ENCODE measurements at places on chromosomes 13 and 19.

GRCh38 chr19:40623403-40624251 lies 22.5 kb downstream of the LTBP4 start:
- DNase-seq = peak; percentile 96

DNA sequence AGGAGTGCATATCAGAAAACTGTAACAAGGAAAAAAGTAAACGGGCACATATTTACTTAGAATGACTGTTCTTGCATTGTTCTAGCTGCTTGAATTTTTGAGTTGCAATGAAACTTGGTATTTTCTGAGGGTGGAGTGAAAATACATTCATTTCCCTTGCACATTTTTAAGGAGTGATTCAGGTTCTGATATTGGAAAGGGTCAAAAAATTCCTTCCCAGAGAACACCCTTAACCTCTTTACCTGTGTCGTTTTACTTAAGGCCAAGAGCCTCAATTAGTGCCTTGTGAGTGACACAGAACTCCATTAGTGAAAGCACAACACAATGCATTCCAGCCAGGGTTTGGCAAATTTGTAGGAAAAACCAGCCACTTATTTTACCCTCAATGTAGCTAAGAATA lies 2.3 kb downstream of the ITGBL1 start:
- DNase-seq = no peak

GRCh38 chr19:49895566-49896297 lies 955 bp downstream of the IL4I1 start:
- DNase-seq = no peak

GRCh38 chr19:13637664-13638063 lies 126.7 kb upstream of the MRI1 start:
- DNase-seq = no peak

- no peak for DNase-seq
Measured at GRCh38 chr13:40402931-40403431, 263.5 kb downstream of the FOXO1 start.

DNA sequence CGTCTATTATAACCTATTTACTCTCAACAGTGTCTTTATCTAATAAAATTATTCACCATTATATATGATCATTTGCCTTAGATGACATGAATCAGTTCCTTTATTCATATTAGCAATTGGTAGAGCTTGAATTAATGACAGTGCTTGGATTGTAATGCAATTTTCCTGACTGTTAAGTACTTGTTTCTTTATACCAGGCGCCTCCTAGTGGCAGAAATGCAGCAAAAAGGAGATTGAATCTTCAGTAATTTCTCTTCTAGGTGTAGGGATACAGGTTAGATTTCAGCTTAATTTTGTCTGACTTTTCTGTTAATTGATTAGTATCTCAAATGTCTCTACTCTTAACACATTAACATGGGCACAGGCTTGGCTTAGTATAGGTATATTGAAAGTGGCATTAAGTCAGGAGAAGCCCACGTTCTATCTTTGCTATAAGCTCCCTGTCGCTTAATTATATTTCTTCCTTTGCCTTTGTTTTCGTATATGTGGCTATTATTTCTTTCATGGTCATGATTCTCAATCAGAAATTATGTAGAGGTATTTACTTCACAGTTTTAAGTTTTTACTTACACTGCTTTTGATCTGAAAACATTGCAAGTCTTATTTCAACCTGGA lies 9.1 kb upstream of the LHFPL6 start:
- peak; percentile 82 for DNase-seq

- no peak for DNase-seq
Measured at GRCh38 chr19:43441716-43442115, 23.7 kb downstream of the LYPD3 start.

GRCh38 chr13:30376426-30377311 lies 45.6 kb upstream of the UBE2L5 start:
- DNase-seq = no peak

GRCh38 chr13:95535243-95535642 lies 17.3 kb upstream of the CLDN10 start:
- DNase-seq = peak; percentile 41

DNA sequence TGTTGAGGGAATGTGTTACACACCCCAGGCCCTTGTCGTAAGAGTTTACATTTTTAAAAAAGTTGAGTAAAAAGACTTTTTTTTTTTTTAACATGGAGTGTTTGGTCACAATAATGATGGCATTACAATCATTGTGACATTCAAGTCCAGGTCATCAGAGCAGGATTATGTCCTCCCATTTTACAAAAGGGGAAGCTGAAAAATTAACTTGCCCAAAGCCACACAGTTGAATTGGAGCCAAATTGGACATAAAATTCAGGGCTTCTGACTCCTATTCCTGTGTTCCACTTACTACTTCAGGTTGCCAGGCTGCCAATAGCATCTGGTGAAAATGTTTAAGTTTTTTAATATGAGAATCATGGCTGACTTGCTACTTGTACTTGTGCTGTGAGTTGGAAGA lies 49.3 kb downstream of the DLEU7 start:
- no peak for DNase-seq

GRCh38 chr19:10420444-10421239 lies at the start of gene PDE4A:
Gene PDE4A, plus strand, starts transcription at chr19:10420538. Its CDS starts 227 bp downstream, at chr19:10420765.
- DNase-seq = peak; percentile 63

- no peak for DNase-seq
Measured at GRCh38 chr19:46480415-46480814, 9.1 kb upstream of the PNMA8A start.

- peak; percentile 25 for DNase-seq
Measured at GRCh38 chr19:858868-859843, at the start of gene CFD. Gene CFD, plus strand, starts transcription at chr19:859664. Its CDS starts 26 bp downstream, at chr19:859690.

- no peak for DNase-seq
Measured at GRCh38 chr13:24709186-24709913, 29.1 kb downstream of the ATP12A start.

DNA sequence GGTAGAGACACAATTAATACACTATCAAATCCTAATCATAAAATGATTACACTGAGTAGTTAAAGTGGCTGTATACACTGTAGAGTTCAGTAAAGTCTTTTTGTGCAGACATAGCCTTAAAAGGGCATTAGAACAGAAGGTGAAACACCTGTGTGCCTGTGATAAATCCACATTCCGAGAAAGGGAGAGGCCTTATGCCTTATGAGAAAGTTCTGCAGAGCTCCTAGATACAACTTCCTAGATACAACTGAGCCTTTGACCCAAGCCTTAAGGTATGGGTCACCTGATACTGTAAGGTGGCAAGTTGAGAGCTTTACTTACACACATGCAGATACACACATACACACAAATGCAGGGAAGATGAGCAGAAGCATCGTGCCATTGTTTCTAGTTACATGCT lies 6.3 kb downstream of the SERP2 start:
- no peak for DNase-seq

DNA sequence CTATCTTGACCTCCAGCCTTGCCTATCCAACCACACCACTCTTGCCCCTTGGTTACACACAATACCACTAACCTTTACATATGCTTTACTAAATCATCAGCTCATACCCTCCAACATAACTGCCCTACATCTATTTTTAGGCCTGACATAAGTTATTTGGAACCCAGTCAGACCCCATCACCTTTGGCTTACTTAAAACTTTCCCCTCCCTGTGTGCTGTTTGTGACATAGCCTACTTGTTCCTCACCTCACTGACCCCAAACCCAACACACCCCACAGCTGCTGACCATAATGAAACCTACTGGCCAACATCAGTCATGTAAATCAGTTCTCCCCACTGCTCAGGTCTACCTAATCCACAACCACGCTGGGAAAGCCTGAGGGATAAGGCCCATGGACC lies 4.9 kb downstream of the ZNF266 start:
- no peak for DNase-seq

- DNase-seq = no peak
Measured at GRCh38 chr19:30227012-30227621, 145.1 kb upstream of the ZNF536 start.

- peak; percentile 78 for DNase-seq
Measured at GRCh38 chr19:33293255-33294057, 8.9 kb downstream of the CEBPA start.

GRCh38 chr19:33316541-33317264 lies 14.4 kb upstream of the CEBPA start:
- no peak for DNase-seq

DNA sequence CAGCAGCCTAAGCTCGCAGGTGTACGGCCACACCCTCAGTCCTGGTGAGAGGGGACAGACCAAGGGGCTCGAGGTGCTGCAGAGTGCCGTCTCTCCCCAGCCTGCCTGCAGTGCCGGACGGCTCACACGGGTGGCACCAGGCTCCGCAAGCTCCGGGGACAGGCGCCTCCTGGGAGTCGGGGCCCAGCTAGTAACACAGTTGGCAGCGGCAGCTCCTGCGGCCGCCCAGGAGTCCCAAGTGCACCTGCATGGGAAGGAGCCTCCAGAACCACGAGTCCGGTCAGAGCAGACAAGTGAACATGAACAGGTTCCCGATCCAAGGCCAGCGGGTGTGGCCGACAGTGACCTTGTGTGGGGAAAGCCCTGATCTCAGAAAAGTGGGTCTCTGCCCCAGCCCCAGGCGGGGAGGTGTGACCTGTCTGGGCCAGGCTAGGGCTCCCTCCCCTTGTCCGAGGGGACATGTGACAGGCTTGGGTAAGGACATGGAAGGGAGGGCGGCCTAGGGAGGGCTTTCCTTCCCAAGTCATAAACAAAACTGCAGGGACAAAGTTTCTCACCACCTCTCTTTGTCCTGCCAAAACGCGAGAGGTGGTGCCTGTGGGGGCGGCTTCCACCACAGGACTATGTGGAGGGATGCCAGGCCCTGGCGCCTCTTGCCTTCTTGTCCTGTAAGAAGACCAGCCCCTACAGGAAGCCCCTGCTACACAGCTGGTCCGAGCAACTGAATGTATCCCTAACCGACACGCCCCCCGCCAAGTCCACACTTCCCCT lies 46.5 kb downstream of the MLLT1 start:
- no peak for DNase-seq

GRCh38 chr19:17719730-17720400 lies 585 bp downstream of the MAP1S start:
- peak; percentile 67 for DNase-seq

DNA sequence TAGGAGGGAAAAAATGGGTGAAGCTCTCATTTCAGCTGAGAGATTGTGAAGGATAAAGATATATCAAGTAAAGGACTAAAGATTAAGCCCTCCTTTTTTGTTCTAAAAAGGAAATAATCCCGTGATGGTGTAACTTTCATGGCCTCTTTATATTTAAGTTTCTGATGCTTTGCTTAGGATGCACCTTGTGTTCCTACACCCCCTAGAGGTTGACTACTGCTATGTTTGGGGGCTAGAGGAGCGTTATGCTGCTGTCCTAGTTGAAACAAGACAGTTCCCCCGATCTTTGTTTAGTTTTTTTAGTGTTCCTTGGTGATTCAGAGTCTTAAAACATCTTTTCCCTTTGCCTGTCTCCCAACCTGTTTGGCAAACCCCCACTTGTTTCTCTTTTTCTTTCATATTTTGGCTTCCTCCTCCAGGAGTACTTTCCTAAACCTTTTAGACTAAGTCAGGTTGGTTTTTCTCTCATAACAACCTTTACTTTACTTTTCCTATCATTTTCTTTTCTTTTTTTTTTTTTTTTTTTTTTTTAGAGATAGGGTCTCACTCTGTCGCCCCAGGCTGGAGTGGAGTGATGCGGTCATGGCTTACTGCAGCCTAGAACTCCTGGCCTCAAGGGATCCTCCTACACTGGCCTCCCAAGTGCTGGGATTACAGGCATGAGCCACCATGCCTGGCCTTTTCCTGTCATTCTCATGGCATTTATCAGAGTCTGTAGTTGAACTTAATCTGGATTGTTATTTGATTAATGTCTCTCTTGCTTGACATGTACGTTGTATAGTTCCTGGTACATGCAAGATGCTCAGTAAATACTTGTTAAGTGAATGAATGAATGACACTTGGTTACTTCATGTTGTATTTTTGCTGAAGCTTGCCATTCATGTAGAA lies 2.8 kb downstream of the UBA2 start:
- DNase-seq = peak; percentile 16

GRCh38 chr13:82688400-82688994 lies 1193.8 kb downstream of the SLITRK1 start:
- DNase-seq = no peak

- DNase-seq = no peak
Measured at GRCh38 chr13:51825165-51825592, 19.8 kb downstream of the TMEM272 start.

- no peak for DNase-seq
Measured at GRCh38 chr19:47049307-47049700, 880 bp upstream of the TMEM160 start.

- DNase-seq = peak; percentile 69
Measured at GRCh38 chr19:17755977-17756670, 4.8 kb downstream of the FCHO1 start.

GRCh38 chr13:28751175-28751960 lies 32.6 kb upstream of the SLC46A3 start:
- DNase-seq = no peak

- no peak for DNase-seq
Measured at GRCh38 chr19:16115301-16116039, 3.8 kb downstream of the RAB8A start.

DNA sequence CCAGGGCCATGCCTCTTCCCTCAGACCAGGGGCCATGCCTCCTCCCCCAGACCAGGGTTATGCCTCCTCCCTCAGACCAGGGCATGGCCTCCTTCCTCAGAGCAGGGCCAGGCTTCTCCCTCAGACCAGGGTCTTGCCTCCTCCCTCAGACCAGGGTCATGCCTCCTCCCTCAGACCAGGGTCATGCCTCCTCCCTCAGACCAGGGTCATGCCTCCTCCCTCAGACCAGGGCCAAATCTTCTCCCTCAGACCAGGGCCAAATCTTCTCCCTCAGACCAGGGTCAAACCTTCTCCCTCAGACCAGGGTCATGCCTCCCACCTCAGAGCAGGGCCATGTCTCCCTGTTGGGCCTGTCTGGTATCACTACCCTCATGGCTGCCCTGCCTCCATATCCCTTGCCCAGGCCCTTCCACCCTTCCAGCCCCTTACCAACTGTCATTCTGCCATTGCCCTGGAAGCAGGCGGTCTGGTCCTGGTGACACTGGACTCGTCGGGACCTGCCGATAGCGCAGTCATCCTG lies 4.2 kb downstream of the LYPD5 start:
- DNase-seq = no peak

DNA sequence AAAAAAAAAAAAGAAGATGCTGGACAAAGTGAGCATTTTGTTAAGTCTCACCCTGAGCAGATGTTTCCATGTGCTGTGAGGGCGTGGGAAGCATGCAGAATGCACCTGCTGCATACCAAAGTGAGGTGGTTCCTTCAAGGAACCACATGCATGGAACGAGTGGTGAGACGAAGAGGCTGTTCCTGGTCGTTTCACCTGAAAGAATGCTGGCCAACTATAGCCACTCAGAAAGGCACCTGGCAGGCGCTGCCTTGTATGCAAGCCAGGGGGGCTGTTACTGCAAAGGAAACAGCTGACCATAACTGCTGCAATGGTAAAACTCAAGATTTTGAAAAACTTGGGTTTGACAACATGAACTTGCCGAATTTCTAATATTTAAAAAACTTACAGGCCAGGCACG lies 14.7 kb downstream of the MIER2 start:
- DNase-seq = no peak

GRCh38 chr13:102651892-102652291 lies 43.0 kb downstream of the METTL21C start:
- DNase-seq = no peak
